Activated CD4-positive, alpha-beta T cell treated with anti-CD3 and anti-CD28 coated beads, Interleukin-2, amount 50 U/mL, for 4 hours (primary cell): ENCODE measurements at places on chromosomes 3 and 15.
A peak's percentile ranks its signal among the peaks of the same experiment; 100 is the strongest.

GRCh38 chr15:93825682-93826081 is 405.7 kb upstream of the MCTP2 start:
- DNase-seq: no peak

- peak; percentile 60 for DNase-seq
Observed at GRCh38 chr15:52227456-52227855, 36.3 kb upstream of the GNB5 start.

DNA sequence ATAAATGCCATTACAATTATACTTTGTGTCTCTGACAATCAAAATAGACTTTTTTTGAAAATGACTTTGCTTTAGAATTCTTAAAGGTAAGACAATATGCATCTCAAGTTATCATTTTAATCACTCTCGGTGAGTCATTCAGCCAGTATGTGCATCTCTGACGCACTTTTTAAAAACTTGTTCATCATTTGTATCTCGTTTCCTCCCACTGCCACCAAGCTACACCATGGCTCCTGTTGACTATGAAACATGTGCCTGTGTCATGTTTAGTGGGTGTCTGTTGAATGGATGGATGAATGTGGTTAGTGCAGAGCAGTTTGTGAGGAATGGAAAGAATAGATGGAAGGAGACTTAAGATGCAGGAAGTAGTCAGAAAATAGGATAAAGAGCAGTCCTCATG is 68.6 kb downstream of the ARPP21 start:
- no peak for DNase-seq

- peak; percentile 64 for DNase-seq
Observed at GRCh38 chr15:69573815-69574475, 121.3 kb downstream of the RPLP1 start.

GRCh38 chr15:49155834-49156627 is 632 bp upstream of the COPS2 start:
- DNase-seq: no peak

- DNase-seq: no peak
Observed at GRCh38 chr15:78045189-78045588, 32.3 kb downstream of the TBC1D2B start.

GRCh38 chr3:111324151-111324550 is 217.8 kb upstream of the CD96 start:
- no peak for DNase-seq

DNA sequence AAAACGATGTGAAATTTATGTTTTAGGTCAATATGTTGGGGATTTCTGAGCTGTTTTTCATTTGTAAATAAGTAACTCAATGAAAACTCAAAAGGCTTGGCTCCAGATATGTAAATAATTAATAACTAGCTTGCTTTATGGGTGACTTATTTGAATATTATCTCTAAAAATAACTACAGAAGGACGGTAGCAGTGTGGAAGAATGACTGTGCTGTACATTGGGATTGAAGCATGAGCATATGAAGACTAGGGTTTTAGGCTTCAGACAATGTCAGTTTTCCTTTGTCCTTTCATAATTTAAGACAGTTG is 343.9 kb downstream of the GRM7 start:
- no peak for DNase-seq

DNA sequence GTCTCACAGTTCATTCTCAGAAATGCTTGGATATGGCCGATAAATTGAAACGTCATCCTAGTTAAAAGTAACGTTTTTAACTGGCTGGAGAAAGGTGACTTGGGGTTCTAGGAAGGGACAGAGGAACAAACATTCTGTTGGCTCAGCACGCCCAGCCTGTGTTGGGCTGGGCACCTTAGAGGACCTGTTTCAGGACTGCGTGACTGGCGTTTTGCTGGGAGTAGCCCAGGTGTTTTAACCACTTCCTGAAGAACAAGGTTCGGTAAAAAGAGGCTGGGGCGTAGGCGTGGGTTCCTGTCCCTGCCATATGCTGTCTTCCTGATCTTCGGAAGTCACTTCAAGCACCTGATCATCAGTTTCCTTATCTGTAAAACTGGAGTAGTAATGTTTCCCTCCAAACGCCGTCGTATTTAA is 1.1 kb upstream of the TLNRD1 start:
- DNase-seq: peak; percentile 43

DNA sequence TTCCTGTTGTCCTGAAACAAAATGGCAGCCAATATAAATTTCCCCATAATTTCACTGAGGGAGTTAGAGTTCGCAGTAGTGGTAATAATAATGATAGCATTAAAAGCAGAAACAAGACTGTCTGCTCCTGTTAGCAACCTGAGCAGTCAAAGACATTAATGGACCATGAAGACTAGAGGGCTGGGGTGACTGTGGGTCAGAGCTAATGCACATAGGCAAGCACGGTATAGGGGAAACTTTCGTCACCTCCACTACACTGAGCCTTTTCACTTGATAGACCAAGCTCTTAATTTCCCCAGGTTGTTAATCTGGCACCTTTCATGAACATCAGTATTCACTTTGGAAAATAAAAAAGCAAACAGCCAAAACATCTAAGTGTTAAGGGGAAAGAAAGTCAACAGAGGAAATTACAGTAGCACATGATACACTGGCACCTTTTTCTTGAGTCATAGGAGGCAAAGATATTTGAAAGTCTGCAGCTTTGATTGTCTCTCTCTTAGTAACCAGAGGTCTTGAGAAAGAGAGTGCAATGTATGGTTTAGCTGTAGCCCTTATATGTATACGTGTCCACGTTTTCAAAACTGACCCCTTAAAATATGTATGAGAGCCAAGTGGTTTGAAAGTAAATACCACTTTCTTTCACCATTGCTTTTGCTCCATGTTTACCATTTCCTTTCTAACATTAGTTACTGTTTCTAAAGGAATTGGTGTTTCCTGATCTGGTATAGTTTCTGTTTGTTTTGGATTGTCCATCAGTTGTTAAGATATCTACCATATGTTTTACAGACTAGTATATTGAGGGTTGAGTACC is 104.8 kb downstream of the FILIP1L start:
- DNase-seq: no peak

- DNase-seq: no peak
Observed at GRCh38 chr3:166445865-166446264, 608.6 kb upstream of the BCHE start.

DNA sequence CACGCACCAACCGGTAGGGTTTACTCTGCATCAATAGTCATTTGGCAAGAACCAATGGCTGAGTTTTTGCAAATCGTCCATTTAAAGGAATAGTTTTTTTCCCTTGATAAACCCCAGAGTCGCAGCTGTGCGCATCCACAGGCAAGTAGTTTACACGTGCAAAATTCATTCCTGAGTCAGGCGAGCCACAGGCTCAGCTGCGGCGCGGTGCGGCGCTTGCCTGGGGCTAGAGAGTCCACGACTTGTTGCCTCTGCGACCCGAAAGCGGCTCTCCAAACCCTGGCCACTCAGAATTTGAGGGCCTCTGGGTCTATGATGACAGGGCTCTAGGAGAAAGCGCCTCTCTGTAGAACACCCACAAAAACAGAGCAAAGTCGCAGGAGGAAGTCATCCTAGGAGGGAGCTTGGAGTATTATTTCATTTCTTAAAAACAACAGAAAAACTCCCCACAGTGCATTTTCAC is 36.7 kb downstream of the ZIC4 start:
- DNase-seq: no peak

GRCh38 chr15:44798826-44799225 is 62.5 kb downstream of the TRIM69 start:
- no peak for DNase-seq

GRCh38 chr15:62895905-62896316 is 146.6 kb upstream of the TPM1 start:
- no peak for DNase-seq

DNA sequence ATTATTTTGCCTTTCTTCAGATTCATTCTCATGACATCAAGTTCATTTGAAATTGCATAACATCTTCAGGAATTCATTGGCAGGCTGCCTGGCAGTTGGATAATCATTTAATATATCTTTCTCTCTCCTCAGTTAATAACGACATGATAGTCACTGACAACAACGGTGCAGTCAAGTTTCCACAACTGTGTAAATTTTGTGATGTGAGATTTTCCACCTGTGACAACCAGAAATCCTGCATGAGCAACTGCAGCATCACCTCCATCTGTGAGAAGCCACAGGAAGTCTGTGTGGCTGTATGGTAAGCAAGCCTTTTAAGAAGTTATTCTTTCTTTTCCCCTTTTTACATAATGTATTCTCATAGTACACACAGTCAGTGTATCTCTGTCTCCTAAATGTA is 38.2 kb downstream of the TGFBR2 start:
- DNase-seq: peak; percentile 46

- DNase-seq: no peak
Observed at GRCh38 chr3:170644711-170645110, 58.8 kb upstream of the SLC7A14 start.

DNA sequence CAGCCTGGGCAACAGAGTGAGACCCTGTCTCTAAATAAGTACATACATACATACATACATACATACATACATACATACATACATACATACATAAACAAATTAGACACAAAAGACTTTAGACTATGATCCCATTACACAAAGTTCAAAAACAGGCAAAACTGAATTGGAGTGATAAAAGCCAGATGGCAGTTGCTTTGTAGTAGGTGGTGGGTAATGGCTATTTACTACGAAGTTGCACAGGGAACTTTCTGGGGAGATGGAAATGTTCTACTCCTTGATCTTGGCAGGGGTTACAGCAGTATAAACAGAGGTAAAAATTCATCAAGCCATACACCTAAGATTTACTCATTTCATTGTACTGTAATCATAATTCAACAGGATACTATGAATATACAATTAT is 63.7 kb upstream of the HRH1 start:
- no peak for DNase-seq

- no peak for DNase-seq
Observed at GRCh38 chr15:56524915-56525314, 60.0 kb upstream of the MNS1 start.

DNA sequence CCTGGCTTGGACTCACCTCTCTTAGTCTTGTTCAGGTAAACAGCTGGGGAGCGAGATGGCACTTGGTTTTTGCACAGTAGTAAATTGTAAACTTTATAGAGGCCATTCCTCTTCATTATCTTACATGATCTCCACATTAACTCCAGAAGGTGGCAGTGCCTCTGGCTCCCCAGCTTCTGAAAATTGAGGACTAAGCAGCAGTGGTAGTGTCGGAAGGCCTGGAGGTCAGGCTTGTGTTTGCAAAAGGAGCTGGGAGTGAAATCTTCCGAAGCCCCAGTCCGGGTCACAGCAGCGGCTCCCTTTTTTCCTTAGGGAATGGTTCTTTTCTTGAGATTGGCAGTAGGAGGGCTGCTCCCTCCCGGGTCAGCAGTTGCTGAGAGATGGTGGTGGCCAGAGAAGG is 85.7 kb downstream of the FNDC3B start:
- no peak for DNase-seq

- DNase-seq: no peak
Observed at GRCh38 chr3:21505711-21506460, 245.1 kb downstream of the ZNF385D start.
